ENCODE measurements at places on chromosomes 6 and 20.

- no peak for DNase-seq
Measured at GRCh38 chr6:11350294-11350693, 117.8 kb upstream of the NEDD9 start.

- no peak for DNase-seq
Measured at GRCh38 chr20:25230166-25230831, 17.6 kb upstream of the PYGB start.

DNA sequence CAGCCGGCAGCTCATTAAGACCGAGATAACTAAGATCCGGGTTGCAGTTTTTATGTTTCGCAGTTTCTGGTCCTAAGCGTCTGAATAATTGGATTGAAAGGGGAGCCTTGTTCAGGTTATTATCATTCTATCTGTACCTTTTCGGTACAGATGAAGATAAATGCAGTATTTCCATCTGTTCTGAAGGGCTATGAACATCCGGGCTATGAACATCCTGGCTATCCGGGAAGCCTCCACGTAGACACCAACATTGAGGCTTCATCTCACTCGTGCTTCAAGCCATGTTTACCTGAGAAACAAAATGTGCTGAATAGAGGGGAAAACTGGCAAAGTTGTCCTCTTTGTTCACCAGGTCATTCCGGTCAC, 399 bp upstream of the REPS1 start:
- DNase-seq = no peak

- no peak for DNase-seq
Measured at GRCh38 chr20:58023781-58024180, 204.7 kb downstream of the ANKRD60 start.

Measured in stimulated activated CD8-positive, alpha-beta memory T cell treated with anti-CD3 and anti-CD28 coated beads, Interleukin-2, amount 100 ng/mL, for 1 hour (primary cell).